ENCODE measurements at places on chromosomes 3 and 15.

DNA sequence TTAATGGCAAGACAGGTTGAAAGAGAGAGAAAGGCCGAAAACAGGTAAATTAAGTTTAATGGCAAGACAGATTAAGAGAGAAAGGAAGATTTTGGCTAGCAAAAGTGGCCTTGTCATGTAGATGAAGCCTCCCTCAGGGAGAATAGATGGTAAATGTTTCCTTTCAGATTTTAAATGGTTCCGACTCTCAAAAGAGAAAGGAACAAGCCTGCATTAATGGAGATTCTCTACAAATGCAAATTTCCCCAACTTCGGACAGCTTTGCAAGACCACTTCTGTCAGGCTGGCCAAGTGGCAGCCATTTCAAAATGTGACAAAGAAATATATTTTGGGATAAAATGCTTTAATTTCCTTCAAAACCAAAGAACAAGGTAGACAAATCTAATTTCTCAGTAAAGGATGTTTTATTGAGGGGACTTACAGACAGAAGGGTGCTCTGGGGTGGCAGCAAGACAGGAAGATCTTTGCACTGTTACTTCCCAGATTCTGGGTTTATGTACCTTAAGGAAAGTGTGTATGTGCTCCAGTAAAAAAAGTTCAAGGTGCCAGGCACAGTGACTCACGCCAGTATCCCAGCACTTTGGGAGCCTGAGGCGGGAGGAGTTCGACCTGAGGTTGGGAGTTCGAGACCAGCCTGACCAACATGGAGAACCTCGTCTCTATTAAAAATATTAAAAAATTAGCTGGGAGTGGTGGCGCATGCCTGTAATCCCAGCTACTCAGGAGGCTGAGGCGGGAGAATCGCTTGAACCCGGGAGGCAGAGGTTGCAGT lies 626.3 kb upstream of the NAALADL2 start:
- no peak for DNase-seq

DNA sequence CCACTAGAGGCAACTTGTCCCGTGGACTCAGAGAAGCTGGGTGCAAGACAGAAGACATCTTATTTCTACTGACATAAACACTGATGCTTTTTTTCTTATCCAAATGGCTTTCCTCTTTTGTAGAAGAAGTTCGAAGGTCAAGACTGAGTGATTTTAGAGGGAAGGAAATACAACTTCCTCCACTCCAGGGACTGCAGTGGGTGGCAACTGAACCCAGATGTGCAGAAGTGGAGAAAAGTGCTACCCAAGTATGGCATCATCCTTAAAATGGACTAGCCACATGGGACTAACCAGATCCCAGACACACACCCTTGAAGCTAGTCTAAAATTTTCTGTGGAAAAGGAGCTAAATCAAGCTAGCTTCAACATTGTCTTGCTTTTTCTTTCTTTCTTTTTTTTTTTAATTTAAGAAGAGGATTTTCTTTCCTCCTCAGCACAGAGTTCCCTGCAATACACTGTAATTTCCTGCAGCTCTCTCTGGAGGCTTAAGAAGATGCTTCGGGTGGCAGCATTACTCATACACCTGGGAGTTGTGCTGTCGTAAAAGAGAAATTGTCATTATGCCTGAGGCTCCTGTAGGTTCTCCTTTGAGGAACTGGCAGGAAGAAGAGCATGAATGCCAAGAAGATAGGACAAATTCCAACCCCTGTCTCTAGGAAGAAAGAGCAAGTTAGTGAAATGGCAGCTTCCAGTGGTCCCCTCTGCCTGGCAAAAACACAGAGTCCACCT lies 3.8 kb upstream of the FRMD4B start:
- no peak for DNase-seq

- DNase-seq, result no peak
These were observed 293.4 kb upstream of the MME start for GRCh38 chr3:154786724-154787123.

DNA sequence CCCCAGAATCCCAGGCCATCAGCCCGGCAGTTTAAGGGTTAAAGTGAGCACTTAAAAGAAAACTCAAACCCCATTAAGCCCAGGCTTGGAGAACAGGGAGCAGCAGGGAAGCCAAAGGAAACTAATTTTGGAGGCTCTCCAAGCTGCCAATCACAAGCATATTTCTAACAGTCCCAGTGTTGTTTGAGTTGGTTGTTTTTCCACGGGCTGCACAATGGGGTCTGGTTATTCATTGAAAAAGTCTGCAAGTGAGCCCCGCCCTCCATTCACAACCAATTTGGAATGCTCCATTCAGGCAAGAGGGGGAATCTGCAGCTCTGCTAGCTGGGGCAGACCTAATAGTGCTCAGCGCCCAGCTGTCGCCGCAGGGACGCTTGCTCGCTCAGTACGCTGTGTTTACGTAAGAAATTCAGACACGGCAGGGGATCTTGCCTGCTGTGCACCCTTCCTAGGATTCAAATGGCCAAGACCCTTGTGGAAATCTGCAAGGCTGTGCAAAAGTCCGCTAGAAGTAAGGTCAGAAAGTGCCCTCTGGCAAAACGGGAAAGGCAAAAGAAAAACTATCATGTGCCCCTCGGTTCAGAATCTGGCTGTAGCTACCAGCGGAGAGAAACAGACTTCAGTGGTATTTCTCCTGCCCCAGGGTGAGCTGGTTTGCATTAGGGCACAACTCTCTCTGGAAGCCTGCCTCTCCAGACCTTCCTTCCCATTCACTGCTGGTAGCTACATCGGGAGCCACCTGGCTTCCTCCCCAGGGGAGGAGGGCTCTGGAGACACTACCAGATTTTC lies 11.0 kb downstream of the ETV5 start:
- no peak for DNase-seq

DNA sequence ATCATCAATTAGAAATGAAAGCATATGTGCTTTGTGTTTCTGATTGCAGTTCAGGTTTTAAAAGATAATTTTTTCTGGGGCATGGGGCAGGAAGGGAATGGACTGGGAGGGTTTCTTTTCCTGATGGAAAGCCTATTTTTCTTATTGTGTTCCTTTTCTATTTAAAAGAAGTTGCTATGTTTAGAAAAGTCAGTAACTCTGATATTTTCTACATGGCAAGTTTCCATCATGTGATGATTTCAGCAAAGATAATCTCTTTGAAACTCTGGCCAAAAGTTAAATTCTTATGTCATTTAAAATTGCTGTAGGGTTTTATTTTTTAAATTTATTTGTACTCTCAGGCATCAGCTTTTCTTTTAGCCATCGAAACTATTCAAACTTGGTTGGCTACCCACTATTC lies 601.2 kb downstream of the FOXP1 start:
- no peak for DNase-seq

Data from CD4-positive, alpha-beta T cell treated with Interleukin-4 for 4 hours (primary cell).